LoVo (cell line): ENCODE measurements at places on chromosomes 13 and 19.

- DNase-seq: no peak
These were observed 2.2 kb downstream of the TSC22D1 start for GRCh38 chr13:44573790-44574465.

DNA sequence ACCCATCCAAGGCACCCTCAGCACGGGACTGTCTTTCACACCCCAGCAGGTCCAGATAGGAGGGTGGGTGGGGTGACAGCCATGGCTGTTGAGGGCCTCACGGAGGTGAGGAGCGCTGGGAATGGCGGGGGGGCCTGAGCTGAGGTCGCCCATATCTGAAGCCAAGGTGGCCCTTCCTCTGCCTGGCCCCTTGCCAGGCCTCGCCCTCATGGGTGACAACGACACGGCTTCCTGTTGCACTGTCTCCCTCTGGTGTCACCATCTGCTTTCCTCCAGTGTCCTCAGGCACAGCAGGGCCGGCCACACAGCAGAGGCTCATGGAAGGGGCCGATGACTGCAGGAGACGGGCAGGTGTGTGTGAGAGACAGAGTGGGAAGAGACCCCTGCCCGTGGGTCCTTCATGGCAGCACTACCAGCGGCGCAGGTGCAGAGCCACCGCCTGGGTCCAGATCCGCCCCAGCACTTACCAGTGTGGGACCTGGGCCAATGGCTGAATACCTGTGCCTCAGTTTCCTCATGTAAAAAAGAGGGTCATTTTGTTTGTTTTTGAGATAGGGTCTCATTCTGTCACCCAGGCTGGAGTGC lies 8.1 kb upstream of the NKPD1 start:
- DNase-seq: no peak

- DNase-seq: no peak
These were observed 481 bp downstream of the ALOX5AP start for GRCh38 chr13:30735872-30736175.

DNA sequence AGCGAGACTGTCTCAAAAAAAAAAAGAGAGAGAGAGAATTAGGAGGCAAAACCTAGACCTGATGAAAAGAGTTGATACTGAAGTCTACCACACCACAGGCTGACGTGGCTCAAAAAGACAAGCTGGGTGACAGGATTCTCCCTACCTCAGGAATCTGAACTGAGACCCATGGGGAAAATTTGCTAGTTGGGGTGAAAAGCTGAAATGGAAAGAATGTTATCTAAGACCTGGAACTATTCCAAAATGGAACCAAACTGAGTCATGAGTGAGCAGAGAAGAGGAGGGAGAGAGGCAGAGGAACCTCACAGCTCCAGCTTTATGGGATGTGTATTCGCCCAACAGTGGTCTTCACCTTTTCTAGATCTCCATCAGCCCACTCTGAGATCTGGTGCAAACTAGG lies 11.7 kb downstream of the SMG9 start:
- no peak for DNase-seq

DNA sequence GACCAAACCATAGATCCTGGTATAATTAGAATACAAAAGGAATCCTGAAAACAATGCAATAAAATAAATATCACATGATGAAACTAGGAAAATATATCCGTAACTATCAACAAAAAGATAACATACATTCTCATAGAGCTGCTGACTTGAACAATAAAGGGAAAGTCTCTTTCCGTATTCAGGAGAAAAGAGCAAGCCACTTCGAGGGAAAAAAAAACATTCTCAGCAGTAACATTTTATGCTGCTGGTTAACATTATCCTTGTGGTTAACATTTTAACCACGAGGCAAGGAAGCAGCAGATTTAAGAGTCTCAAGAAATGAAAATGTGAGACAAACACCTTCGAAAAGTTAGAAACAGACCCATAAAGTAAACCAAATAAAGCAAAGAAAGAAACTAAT lies 25.8 kb downstream of the NALCN start:
- no peak for DNase-seq

DNA sequence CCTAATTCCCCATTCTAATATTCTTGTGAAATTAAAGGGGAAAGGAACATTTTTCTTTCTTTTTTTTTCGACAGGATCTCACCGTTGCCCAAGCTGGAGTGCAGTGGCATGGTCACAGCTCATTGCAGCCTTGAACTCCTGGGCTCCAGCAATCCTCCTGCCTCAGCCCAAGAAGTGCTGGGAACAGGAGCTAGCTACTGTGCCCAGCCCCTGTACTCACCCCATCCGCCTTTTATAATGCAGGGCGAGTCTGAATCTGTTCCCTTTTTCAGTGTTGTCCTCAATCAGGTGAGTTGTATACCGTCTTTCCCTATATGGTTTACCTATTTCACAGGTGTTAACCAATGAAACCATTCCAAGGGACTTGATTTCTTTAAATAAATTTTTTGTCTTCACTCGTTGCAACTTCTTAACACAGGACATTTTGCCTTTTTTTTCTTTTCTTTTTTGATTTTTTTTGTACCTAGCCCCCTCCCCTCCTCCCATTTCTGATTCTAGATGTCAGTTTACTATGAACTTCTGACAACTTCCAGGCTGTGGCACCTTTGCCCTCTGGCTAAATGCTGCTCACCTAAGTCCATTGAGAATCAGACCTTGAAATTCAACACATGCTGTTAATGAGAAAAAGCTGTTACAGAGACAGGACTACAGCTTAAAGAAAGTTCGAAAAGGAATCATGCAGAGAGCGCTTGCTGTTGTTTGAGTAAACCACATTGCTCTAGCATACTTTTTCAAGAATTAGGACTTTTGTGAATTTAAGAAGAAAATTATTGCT lies 562.1 kb upstream of the KLF12 start:
- DNase-seq: no peak

- no peak for DNase-seq
These were observed 315.3 kb downstream of the MYO16 start for GRCh38 chr13:108944760-108945159.

DNA sequence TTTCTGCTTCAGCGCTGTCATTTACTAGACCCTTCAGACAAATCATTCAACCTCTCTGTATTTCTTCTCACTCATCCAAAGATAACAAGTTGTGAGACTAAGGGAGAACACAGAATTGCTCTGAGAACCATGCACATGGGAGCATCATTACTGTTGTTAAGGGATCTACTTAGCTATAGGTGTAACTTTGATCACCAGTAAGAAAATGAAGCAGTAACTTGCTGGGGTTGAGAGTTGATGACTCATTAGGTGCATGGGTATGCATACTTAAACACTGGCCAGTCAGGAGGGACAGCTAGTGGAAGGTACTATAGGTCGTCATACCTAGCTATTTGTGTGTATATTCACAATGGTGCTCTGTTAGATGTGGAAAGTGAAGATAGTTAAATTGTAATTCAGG lies 61.5 kb downstream of the B3GLCT start:
- DNase-seq: no peak

- DNase-seq: no peak
These were observed 3.6 kb downstream of the CACNG7 start for GRCh38 chr19:53912653-53913052.

- DNase-seq: no peak
These were observed 206.8 kb downstream of the UQCRFS1 start for GRCh38 chr19:29006057-29006735.

DNA sequence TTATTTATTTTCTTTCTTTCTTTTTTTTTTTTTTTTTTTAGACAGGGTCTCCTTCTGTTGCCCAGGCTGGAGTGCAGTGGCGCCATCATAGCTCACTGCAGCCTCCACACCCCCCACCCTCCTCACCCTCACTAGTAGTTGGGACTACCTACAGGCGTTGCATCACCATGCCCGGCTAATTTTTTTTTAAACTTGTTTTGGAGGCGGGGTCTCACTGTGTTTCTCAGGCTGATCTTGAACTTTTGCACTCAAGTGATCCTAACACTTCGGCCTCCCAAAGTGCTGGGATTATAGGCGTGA lies 33.6 kb downstream of the GJA3 start:
- DNase-seq: no peak

DNA sequence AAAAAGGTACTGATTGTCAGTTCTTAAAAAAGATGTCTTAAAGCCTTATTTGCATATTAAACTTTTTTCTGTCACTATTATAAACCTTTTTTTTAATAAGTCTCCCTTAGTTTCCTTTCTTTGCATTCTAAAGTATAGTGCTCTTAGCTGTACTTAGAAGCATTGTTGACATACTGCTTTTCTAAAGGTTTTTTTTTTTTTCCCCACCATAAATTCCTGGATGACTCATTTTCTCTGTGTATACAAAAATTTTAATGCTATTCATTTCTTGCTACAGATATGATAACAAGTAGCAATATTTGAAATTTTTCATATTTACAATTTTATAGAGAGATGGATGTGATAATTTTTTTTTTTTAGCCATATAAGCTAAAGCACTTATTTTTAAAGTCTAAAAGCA lies 43.5 kb downstream of the METTL21C start:
- peak; percentile 33 for DNase-seq

- DNase-seq: no peak
These were observed 656.8 kb downstream of the SLITRK6 start for GRCh38 chr13:85142351-85142927.

DNA sequence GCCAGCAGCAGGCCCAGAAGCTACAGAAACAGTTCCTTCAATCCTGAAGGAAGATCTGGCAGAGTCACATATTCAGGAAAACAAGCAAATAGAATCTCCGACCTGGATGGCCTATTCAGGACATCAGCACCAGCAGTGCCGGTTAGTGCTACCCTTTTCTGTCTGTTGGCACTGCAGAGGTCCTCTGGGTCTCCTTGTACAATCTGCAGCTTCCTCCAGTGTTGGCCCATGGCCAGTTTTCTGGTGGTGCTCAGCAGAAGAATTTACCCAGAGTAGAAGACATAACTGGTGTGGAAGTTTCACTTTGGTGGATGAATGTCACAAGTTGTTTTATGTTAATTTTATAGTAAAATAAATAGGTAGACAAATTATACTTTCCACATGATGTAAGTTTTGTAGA lies 498.1 kb downstream of the COG6 start:
- no peak for DNase-seq

DNA sequence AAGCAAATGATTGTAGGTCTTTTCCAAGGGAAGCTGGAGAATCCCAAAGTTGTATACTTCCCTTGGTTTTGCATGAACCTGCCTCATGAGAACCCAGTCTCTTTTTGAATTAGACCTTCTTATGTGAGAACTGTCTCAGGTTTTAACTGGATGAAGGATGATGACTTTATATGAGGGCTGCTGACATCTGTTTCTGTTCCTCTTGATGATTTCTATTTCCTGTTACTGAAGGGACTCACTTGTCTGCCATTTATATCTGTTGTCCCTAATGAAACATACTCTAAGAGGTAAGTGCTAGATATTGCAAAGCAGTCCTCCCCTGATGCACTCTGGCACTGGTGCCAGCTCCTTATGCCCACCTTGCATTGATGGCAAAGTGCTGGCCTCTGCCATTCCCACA lies 33.6 kb downstream of the ERICH4 start:
- no peak for DNase-seq

DNA sequence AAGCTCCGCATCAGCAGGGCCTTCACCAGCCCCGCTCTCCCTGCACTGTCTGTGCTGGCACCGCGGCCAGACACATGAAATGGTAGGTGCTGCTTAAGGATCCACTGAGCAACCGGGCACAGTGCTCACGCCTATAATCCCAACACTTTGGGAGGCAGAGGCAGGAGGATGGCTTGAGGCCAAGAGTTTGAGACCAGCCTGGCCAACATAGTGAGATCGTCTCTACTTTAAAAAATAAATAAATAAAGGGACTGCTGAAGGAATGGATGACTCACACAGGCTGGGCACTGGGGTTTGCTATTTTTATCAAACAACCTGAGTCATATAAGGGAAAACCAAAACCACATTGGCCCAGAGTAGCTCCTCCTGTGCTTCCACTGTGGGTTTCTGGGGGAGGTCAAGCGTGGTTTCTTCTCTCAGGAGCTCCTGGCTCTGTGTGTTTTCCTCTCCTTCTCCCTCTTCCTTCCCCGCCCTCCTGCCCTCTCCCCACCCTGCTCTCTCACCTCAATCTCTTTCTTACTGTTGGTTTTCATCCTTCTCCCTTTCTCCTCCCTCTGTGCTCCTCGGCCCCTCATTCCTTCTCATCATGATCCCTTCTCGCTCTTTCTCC lies 21.3 kb downstream of the VRK3 start:
- DNase-seq: peak; percentile 86

DNA sequence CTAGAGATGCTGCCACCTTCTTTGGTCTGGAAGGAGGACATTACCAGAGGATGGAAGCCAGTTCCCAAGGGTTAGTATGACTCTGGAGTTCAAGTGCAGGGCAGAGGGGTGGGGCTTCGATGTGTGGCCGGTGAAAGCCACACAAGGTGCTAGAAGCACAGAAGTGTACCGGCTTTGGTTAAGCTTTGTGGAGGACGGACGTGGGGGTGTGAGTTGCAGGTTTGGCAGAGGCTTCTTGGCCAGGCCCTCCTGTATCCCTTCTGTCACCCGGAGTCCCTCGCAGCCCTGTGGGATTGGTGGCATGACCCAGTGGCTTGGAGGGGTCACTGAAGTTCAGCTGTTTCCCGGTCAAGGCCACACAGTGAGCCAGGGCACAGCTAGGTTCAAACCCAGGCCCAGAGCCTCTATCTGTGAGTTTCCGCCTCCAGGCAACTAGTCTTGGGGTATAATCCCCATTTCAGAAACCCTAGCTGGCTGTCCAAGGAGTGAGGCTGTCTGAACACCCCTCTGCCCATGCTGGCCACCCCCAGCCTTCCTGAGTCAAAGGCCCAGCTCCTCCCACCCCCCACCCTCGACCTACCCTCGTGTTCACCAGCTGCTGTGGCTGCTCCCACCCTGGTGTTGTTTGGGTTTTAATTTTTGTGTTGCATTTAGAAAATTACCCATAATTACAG lies 4.6 kb upstream of the SSBP4 start:
- no peak for DNase-seq

- DNase-seq: no peak
These were observed 3.5 kb downstream of the FOSB start for GRCh38 chr19:45471111-45471930.

- no peak for DNase-seq
These were observed 992 bp upstream of the ADGRE1 start for GRCh38 chr19:6886277-6886897.

DNA sequence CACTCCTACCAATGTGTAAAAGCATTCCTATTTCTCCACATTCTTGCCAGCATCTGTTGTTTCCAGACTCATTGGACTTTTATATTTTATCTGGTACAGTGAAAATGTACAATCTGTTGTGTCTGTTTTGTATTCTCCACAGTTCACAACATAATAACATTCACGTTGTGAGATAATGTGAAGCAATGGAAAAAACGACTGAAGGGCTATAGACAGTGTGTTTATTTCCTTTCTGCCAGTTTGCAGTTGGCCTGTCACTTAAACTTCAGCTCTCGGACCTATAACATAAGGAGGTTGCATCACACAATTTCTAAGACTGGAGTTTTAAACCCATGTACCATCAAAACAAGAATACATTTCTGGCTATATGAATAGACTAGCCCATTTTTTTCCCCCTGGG lies 965.5 kb upstream of the ATXN8OS start:
- DNase-seq: no peak

GRCh38 chr19:31818798-31819105 lies 469.5 kb upstream of the TSHZ3 start:
- no peak for DNase-seq

DNA sequence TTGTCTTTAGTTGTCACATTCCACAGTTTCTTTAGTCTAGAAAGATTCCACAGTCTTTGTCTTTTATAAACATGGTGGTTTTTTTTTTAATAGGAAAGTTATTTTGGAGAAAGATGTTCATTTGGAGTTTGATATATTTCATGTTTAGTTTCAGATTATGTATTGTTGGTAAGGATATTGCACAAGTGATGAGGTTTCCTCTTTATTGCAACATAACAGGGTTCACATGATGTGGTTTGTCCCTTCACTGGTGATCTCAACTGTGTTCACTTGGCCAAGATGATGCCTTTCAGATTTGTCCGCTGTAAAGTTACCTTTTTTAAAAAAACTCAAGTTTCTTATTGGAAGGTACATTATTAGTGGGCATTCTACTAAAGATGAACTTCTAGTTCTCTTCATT lies 3.2 kb downstream of the ZNF230 start:
- no peak for DNase-seq
